CD4-positive, alpha-beta T cell treated with Interleukin-4 for 1 hour (primary cell): ENCODE measurements at places on chromosomes 16 and 17.

GRCh38 chr17:82458885-82459424 lies 414 bp downstream of the NARF start:
- DNase-seq: peak; percentile 35

GRCh38 chr17:42928714-42929496 lies 28.3 kb downstream of the G6PC1 start:
- DNase-seq: peak; percentile 70

GRCh38 chr16:12132850-12133440 lies 156.4 kb downstream of the SNX29 start:
- DNase-seq: no peak

DNA sequence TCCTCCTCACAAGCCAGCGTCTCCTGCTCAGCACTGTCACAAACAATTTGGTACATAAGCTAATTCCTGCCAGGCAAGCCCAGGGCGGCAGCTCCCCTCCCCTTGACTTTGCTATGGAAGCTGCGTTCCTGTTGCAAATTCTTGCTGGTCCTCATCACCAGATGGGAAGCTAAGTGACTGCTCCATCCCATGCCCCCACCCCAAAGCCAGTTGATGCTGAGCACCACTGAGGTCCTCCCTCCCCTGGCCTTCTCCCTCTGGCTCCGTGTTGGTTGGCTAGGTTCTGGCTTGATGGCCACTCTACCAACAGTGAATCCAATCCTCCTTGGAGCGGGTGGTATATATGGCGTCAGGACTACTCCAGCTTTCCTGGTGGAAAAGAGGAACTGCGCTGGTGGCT lies 34.4 kb downstream of the PIPOX start:
- no peak for DNase-seq

GRCh38 chr17:78236362-78237127 lies 5.1 kb downstream of the TMEM235 start:
- no peak for DNase-seq

- DNase-seq: peak; percentile 71
Observed at GRCh38 chr17:48074322-48075081, 26.3 kb downstream of the NFE2L1 start.

GRCh38 chr16:87431926-87432325 lies 39.8 kb downstream of the MAP1LC3B start:
- no peak for DNase-seq

GRCh38 chr17:5706577-5707210 lies 122.4 kb upstream of the NLRP1 start:
- DNase-seq: peak; percentile 64

GRCh38 chr16:50744881-50745280 lies 3.0 kb downstream of the CYLD start:
- peak; percentile 34 for DNase-seq
